CD4-positive, alpha-beta T cell treated with Interleukin-1 beta for 1 hour (primary cell): ENCODE measurements at places on chromosomes 2 and 18.

GRCh38 chr2:171141320-171141719 is 19.4 kb downstream of the TLK1 start:
- no peak for DNase-seq

DNA sequence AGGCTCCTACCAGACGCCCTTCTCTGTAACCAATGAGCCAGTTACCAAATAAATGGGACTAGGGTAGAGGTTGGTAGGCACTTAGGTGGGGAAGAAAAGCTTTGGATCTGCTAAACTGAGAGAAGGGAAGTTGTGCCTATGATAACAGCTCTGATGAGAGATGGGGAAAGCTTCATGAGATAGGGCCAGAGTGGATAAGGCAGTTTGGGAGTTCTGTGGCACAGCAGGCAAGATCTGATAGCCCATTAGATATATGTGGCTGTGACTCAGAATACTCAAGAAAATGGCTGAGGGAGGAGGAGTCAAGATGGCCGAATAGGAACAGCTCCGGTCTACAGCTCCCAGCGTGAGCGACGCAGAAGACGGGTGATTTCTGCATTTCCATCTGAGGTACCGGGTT is 99.8 kb downstream of the PDE11A start:
- no peak for DNase-seq

DNA sequence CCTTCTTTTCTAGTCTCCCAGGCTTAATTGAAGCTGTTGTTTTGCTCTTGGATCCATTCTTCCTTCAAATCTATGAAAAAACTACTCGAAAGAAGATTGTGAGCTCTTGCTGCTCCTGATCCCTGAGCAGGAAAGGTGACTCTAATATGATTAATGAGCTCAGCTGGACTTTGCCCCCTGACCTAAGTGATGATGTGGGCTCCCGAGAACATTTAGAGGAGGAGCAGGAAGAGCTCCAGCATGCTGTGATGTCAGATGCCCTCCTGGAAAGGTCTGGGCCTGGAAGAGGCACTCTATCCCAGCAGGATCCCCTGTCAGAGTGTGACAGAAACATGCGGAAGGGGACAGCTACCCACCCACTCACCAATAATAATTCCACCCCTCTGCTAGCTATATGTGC is 117.9 kb upstream of the PELI1 start:
- DNase-seq: no peak

- DNase-seq: peak; percentile 54
Measured at GRCh38 chr2:60882971-60883753, 1.8 kb downstream of the REL start.

DNA sequence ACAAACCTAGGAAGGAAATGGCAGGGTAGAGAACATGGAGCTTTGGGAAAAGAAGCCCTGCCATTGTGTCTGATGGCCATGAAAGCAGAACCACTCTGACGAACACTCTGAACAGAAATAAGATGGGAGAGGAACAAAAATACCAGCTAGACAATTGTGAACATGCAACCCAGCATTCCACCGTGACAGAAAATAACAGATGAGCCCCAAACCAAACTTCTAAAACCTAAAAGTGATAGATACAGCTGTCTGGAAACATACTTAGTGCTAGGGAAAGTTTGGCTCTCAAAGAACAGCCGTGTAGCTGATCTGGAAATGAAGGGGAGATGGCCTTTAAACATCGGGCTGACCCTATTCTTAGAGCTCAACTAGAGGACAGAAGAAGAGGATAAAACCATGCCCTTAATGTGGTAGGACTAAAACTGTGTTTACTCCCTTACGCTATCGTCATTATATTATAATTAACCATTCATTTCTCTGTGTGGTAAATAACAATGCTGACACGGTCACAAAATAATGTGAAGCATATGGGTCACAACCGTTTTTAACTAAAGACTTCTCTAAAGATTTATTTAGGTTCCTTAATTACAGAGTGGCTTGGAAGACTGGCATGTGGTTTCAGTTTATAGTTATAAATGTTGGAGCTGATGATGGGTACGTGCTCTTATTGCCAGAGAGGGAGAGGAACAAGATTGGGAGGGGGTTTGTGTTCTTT is 80.6 kb downstream of the MYO1B start:
- DNase-seq: no peak

- no peak for DNase-seq
Measured at GRCh38 chr18:39259736-39260135, 1694.1 kb upstream of the CELF4 start.

GRCh38 chr2:143128681-143129580 is at the start of gene ARHGAP15:
Gene ARHGAP15, plus strand, starts transcription at chr2:143129419.
- DNase-seq: peak; percentile 76
